A549 treated with CORT108297 at 1 μM for 4 hours (cell line): ENCODE measurements at places on chromosomes 16 and 17. TPM values are rescaled to one million over a fixed set of nuclear protein-coding genes. Genes with fewer than 3 reads are reported as not detected.

The ZNF205 gene
- total RNA-seq, result 10.8 to 15.5 TPM (median 14.6 TPM) in 5 replicates

The NUPR1 gene
- 13.2 to 19.8 TPM (median 14.3 TPM) in 5 replicates for total RNA-seq

The TPSD1 gene
- not detected in 5 replicates for total RNA-seq

The KRT20 gene
- total RNA-seq, result 0.18 to 0.28 TPM (median 0.26 TPM) in 5 replicates

The KRT15 gene
- total RNA-seq, result 2.8 to 5.0 TPM (median 4.0 TPM) in 5 replicates

The SYCE1L gene
- 3.8 to 9.0 TPM (median 8.4 TPM) in 5 replicates for total RNA-seq

The CFAP97D1 gene
- 0.02 TPM in 3 of 5 replicates, not detected in the others for total RNA-seq

The CCL17 gene
- not detected in 5 replicates for total RNA-seq

The NTN1 gene
- 0.38 to 0.61 TPM (median 0.53 TPM) in 5 replicates for total RNA-seq

The NOTUM gene
- total RNA-seq, result 0.30 to 0.57 TPM (median 0.45 TPM) in 5 replicates

The PRSS36 gene
- 0.58 to 1.1 TPM (median 0.72 TPM) in 5 replicates for total RNA-seq

The OSGIN1 gene
- total RNA-seq, result 24.7 to 57.0 TPM (median 29.9 TPM) in 5 replicates

The CLEC18C gene
- 0.07 to 0.24 TPM (median 0.16 TPM) in 4 of 5 replicates, not detected in the other for total RNA-seq

The CDRT4 gene
- 0.85 to 1.4 TPM (median 1.1 TPM) in 4 of 5 replicates, not detected in the other for total RNA-seq

The TNP2 gene
- not detected in 5 replicates for total RNA-seq

The RAP1GAP2 gene
- 15.6 to 24.1 TPM (median 21.0 TPM) in 5 replicates for total RNA-seq

The C17orf100 gene
- 2.4 to 3.3 TPM (median 3.0 TPM) in 5 replicates for total RNA-seq

The KRT9 gene
- not detected in 5 replicates for total RNA-seq

The ITGB4 gene
- 48.5 to 68.4 TPM (median 60.7 TPM) in 5 replicates for total RNA-seq

The VMO1 gene
- total RNA-seq, result 0.43 to 1.5 TPM (median 0.96 TPM) in 5 replicates

The CLDN9 gene
- 0.30 to 0.52 TPM (median 0.35 TPM) in 5 replicates for total RNA-seq

The ITGA2B gene
- total RNA-seq, result 0.78 to 1.9 TPM (median 1.6 TPM) in 5 replicates

The CYGB gene
- 0.91 to 1.8 TPM (median 1.1 TPM) in 5 replicates for total RNA-seq

The TBC1D26 gene
- 0.02 TPM in 1 of 5 replicates, not detected in the others for total RNA-seq

The TUBB3 gene
- total RNA-seq, result 188 to 260 TPM (median 243 TPM) in 5 replicates

The ACSM5 gene
- 0.03 TPM in 1 of 5 replicates, not detected in the others for total RNA-seq

The ANKRD11 gene
- 76.2 to 100 TPM (median 98.7 TPM) in 5 replicates for total RNA-seq
